ENCODE measurements at places on chromosomes 3 and 15.
A peak's percentile ranks its signal among the peaks of the same experiment; 100 is the strongest.

DNA sequence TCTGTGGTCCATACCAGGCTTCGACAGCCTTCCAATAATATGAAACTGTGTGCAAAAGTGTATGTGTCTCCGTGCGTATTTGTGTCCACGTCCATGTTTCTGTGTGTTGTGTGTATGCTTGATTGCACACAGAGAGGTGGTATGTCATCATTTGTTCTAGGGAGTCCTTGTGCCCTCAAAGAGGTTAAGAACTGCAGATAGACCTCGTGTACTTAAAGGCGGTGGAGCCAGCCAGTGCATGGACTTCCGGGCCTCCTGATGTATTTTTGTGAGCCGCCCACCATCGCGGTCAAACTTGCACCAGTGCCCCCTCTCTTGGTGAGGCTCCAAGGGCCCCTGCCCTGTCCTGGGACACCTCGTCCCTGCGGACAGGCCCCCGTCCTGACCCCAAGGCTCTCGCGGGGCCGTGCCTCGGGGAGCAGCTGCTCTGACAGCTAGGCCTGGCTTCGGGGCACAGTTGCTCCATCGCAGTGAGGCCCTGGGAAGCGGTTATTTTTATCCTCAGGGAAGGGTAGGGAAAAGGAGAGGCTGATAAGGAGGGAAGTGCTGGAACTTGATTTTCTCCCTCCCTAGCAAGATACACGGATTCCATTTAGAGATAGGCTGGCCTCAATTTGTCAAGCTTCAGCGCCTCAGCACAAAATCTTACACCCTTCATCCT is 1.2 kb upstream of the RYK start:
- no peak for DNase-seq

DNA sequence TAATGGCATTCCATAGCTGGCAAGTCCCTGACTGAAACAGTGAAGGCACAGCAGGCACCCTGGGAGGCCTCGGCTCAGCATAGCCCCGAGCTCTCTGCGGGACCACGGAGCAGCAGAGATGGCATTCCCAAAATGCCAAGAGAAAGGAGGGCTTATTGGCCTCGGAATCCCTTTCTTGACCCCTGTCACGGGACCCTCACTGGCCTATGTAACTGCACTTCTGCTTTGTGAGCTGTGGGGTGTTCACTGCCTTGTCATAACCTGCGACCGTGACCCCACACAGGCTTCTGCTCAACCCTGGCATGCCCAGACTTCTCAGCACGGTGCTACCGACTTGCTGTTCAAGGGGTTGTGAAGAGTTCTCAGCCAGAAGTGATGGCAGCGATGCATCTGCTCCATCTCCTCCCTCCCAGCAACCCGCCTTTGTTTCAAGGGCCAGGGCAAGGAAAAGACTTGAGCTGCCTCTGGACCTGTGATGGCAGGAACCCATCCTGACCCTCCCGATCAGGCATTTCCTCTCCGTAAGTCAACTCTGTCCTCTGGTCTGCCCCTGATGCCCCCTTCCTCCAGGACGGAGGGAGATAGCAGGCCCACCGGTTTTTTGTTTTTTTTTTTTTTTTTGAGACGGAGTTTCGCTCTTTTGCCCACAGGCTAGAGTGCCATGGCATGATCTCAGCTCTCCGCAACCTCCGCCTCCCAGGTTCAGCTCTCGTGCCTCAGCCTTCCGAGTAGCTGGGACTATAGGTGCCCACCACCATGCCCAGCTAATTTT is 30.5 kb downstream of the EHD4 start:
- no peak for DNase-seq

GRCh38 chr15:76684002-76684401 is 221.1 kb downstream of the SCAPER start:
- DNase-seq: no peak

- DNase-seq: no peak
Measured at GRCh38 chr15:89947385-89947784, 34.6 kb upstream of the ARPIN start.

GRCh38 chr3:146747928-146748327 is 142.8 kb upstream of the PLSCR5 start:
- no peak for DNase-seq

GRCh38 chr15:80834402-80834801 is 55.2 kb downstream of the CEMIP start:
- DNase-seq: no peak

DNA sequence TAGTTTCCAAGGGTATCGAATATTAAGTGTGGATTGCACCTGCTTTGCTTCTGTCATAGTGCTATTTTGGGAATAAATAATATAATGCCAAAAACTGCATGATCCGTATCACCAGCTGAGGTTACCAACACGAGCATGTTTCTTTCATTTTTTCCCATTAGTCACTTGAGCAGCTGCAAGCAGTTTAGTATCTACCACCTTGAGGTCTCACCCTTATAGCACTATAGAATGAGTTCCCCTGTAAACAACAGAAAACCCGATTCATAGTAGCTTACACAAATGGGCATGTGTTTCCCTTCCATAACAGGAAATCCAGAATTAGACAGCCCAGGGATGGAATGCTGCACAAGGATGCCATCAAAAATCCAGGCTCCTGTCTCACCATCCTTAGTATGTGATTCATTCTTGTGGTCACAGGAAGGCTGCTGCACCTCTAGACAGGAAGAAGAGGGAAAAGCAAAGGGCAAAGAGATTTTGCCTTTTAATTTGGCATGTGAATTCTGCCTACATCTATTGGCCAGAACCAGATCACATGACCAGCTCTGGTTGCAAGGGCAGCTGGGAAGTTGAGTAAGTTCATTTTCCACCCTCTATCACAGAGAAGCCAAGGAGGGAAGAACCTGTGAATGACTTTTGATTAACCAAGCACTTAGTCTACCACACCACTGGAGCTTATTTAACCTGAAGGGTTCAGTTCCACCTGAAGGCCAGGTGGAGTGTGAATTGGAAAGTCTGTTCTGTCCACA is 91.3 kb upstream of the SLC25A36 start:
- no peak for DNase-seq

- peak; percentile 71 for DNase-seq
Measured at GRCh38 chr3:129121792-129122411, at the start of gene RAB43. Gene RAB43 (minus strand): TSS chr3:129121804. CDS start chr3:129121489, 315 bp downstream.

DNA sequence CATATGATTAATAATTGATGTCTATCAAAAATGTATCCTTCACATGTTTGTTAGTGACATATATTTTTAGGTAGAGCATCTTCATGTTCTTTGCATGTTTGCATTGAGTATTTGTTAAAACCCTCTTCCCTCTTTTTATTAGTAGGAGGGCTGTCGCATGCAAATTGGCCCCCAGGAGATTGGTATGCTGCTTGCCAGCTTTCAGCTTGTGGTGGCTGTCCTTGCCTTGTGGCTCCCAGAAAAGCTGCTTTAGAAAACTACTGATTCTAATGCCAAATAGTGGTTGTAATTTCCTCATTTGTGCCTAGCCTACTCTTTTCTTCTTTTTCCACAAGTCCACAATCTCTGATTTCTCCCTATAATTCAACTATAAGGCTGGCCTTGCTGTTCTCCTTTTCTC is 886.8 kb downstream of the VGLL3 start:
- DNase-seq: no peak

DNA sequence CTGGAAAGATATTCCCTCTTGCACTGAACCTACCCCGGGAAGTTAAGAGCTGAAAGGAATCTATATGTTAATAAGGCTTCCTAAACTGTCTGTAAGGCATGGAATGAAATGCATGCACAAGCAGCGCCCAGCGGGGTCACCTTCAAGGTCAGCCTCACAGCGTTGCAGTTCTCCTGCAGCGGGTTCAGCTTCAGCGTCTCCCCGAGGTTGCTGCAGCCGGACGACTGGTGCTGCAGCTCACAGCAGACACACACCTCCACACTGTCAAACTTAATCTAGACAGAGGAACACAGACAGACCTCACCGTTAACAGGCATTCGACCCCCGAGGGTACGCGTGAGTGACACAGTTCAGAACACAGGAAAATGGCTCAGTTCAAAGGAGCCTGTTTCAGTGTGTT is 73.3 kb downstream of the NSMCE3 start:
- DNase-seq: no peak

DNA sequence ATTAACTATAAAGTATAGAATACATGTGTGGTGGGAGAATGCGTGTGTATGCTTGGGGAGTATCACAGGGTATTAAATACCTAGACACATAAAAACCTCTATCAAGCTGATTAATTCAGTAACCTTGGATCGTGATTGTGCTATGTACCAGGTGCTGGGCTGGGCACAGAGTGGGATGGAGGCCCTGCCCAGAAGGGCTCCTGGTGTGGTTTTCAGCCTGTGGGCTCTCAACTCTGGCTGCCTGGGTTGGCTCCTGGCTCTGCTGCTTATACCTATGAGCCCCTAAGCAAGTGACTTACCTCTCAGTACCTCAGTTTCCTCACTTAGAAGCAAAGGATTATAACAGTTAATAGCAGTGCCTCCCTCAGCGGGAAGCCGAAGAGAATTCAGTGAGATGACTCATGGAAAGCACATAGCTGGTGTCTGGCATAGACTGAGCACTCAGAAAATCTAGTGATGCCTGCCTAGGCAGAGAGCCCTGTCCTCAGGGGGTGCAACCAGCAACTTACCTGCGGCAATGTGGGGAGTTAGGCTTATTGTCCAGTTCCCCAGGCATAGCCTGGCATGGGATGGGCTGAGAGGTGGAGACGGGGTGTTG is 90.6 kb upstream of the MYZAP start:
- no peak for DNase-seq

- DNase-seq: no peak
Measured at GRCh38 chr3:52243791-52244628, 1.5 kb upstream of the PPM1M start.

DNA sequence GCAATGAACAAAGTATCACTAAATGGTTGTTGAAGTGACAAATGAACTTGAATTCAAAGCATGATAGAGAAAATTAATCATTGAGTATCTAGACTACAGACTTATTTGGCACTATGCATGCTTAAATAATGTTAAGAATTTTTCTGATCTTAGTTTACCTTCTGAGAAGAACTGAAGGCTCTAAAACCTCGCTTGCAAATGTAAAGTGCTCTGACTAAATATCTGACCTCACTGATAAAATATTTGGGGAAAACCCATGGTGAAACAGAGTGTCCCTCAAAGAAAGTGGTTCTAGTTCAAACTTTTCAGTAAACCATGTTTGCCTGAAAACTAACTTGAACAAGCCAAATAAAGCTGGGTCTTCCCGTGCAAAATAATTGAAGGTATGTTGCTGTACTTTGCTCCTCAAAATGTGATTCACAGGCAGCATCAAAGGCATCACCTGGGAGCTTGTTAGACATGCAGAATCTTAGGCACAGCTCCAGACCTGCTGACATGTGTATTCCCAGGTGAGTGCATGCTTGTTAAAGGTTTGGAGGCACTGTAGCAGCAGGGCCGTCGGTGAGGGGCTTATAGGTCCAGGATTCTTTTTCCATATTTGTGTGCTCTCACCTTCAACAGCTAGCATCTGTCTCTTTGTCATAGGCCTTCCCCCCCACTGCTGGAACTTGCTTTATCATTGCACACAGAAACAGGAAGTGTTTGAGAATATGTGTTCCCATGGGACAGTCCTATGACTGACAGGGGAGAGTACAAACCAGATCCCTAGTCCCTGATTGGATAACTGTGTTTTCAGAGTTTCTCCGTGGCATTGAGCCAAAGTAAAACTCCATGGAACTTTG is 524.2 kb upstream of the LMCD1 start:
- no peak for DNase-seq

DNA sequence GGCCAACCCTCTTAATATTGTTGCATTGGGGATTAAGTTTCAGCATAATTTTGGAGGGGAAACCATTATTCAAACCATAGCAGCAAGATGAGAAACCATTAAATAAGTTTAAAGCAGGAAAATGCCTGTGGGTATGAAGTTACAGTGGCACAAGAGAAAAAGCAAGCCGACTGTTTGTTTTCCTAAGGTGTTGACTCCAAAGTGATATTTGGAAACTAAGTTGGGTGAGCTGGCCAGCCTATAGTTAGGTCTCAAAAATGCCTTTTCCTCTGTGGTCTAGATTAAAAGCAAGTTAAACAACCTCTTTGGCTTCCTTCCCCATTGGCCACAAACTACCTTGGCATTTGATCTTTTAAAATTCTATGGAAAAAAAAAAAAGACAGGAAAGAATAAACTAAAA is 419.8 kb upstream of the AZI2 start:
- no peak for DNase-seq

DNA sequence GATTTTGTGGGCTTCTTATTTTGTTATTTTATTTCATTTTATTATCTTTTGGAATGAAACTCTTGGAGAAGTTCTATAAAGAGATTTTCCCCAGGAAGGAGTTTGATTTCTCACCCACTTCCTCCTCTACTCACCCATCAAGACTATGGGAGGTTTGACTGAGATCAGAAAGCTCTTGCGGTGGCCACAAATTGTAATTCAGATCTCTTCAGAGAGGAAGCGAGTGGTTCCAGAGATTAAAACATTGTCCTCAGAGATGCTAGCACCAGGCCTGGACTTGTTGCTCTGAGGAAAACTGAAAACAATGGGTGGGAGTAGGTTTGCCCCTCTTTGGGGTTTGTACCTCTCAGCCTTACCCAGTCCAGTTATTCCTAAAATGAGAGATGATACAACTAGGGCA is 8.1 kb upstream of the MUC13 start:
- DNase-seq: no peak

DNA sequence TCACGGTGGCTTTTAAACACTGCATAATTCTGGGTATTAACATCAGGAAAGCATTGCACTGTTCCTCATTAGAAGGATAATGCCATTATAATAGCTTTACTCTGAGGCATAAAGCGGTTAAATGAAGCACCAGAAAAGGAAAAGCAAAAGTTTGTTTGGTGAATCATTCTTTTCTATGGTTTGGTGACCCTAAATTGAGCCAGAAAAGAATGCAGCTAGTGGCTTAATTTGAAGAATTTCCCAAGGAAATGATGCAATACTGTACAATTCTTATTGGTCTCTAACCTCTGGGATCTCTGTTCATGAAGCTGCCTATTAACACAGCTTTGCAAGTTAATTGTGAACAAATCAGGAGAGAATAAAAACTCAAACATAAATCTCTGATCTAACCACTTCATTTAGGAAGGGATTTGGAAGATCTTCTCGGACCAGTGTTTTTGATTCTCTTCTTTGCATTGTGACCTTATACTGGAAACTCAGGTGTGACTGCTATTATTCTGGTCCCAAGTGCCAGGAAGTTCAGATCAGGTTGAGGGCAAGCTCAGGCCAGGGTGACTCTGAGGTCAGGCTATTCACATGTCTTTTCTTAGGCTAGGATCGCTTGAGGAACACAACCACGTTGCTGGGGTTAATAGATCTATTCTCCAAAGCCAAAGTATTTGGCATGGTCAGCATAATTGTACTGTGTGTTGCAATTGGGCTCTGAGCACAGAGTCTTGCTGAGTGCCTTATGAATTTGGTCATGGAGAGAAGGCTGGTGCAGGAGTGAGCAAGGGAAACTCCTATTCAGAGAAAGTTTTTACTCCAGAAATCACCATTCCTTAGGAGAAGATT is 11.3 kb upstream of the DLG1 start:
- no peak for DNase-seq

DNA sequence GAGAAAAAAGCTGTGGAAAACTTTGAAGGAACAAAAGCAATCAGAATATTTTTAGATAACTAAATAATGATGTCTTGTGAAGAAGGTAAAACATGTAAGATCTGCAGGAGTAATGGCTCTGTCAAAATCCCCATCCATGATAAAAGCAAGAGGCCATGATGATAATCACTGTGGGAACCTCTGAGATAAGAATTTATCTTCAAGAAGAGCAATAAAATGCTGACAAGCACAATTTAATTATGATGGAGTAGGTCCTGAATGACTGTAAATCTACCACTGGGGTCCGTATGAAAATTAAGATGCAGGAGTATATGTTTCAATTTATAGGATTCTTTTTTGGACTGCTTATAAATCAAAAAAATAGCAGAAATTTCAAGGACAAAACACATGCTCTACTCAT is 68.3 kb upstream of the CHMP2B start:
- DNase-seq: no peak

Measured in stimulated activated CD4-positive, alpha-beta T cell treated with anti-CD3 and anti-CD28 coated beads, Interleukin-1b, Interleukin-23, amount 100 ng/mL, for 1 hour (primary cell).